Stimulated activated CD4-positive, alpha-beta T cell treated with anti-CD3 and anti-CD28 coated beads, Interleukin-1b, Interleukin-23, amount 100 ng/mL, for 1 hour (primary cell): ENCODE measurements at places on chromosomes 5 and 9.

GRCh38 chr5:53481159-53481886 lies 894 bp downstream of the FST start:
- DNase-seq: no peak

DNA sequence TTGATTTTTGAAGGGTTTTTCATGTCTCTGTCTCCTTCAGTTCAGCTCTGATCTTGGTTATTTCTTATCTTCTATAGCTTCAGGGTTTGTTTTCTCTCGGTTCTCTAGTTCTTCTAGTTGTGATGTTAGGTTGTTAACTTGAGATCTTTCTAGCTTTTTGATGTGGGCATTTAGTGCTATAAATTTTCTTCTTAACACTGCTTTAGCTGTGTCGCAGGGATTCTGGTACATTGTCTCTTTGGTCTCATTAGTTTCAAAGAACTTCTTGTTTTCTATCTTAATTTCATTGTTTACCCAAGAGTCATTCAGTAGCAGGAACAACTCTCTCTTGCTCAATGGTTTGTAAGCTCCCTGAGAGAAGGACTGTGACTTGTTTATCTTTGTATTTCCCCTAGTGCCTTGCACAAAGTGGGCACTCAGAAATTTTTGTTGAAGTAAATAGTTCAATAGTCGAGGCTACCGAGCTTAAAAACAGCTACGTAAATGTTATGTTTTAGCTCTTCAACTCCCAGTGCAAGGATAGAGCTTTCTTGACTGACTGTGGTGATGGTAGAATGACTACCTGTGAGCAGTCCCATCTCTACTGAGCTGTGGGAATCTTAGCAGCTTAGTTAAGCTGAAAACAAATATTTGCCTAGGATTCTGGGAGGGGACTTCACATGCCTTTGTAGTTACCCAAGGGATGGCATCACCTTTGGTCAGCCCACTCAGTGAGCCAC lies 225.8 kb upstream of the ELL2 start:
- no peak for DNase-seq

DNA sequence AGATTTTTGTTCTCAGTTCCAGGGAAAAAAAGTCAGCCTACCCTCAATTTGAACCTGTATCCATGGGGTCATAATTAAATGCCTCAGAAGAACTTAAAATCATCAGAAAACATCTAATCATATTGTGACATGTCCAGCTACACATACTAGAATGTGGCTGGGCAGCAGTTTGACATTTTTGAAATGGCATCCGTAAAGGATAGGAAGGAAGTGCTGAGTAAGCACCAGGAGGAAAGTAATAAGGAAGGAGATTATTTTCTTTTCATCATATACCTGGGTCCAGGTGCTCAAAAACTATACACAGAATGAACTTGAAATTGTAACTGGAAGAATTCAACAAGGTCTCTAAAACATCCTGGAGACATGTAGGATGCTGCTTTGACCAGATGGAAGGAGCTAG lies 116.9 kb upstream of the RAI14 start:
- no peak for DNase-seq

DNA sequence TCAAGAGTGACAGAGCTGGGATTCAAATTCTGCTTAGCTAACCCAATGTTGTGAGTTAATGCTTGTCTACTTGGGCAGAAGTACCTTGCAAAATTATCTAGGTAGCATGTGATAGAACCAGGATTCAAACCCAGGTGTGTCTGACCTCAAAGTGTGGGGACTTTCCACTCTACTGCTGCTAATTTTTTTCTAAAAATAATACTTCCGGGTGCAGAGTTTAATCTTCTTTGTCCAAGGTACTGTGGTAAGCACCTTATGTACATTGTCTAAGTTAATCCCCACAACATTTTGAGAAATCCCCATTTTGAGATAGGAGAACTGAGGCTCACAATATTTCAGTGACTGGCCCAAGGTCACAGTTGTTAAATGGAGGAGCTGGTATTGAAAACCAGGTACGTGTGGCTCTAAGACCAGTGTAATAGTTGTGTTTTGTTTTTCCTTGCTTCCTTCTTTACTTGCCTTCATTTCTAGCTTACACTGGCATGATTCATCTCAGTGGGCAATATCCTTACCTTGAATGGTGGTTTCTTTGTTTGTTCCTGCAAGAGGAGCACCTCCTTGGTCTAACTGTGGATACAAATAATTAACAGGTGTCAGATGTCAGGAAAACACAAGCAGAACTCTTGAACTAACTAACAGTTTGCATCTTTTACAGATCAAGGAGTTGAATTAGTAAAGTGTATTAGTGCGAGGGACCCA lies 7.5 kb downstream of the ALDOB start:
- DNase-seq: no peak

DNA sequence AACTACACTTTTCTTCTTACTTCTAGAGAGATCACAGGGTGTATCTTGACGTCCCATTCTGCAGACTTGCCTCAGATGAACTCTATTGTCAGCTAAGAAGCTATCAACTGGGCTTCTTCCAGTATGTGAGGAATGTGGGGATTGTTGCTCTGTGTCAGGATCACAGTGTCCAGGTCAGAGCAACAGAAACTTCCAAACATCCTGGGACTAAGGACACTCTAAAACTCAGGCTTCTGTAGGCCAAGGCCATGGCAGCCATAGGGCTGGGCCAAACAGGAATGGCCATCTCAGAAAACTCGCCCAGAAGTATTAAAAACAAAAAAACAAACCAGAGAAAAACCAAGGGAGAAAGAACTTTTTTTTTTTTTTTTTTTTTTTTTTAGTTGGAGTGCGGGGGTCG lies 210.0 kb upstream of the CLINT1 start:
- no peak for DNase-seq
